ENCODE measurements at places on chromosomes 12 and 14. TPM values are rescaled to one million over a fixed set of nuclear protein-coding genes. Genes with fewer than 3 reads are reported as not detected.

The CYP46A1 gene
- 2.2 TPM for total RNA-seq

The PTPRB gene
- total RNA-seq: 38.1 TPM

DNA sequence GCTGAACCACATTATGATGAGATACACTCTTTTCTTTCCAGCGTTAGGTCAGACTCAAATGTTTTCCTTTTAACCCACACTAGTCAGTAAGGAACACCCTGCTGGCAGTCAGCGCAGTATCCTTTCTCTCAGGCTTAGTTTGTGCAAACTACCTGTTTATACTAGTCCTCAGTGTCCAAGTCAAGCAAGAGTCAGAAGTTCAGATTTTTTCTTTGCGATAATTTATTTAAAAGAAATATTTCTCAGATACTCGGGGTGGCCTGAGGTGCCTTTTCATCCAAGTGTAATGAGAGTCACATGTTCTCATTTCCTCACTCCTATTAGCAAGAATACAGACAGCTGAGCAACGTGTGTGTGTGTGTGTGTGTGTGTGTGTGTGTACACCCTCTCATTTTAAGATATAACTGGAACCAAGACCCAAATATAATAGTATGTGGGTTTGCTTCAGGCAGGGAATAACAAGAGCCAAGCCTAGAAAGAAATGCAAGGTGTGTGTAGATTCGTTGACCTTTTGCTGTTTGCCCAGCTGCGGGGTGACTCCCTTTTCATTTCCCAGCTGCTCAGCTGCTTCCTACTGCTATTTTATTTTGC, 182.7 kb downstream of the KICS2 start:
- DNase-seq: no peak

DNA sequence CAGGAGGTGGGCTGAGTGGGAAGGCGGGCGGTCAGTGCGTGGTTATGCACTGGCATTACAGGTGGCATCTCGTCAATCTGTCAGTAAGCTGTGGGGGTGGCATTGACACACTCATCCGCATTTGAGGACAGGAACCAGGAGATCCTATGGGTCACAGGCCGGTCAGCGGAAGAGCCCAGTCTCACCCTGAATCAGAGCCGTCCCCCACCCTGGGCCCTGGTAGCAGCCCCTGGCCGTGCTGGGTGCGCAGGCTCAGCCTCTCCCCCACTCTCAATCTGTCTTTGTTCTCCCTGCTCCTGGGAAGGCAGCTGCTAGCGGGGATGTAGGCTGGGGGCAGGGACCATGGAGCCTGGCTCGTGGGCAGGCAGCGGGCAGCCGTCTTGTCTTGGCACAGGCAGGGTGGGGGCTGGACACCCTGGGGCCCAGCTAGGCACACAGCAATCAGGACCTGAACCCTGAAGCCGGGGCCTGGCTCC, 5.1 kb downstream of the INF2 start:
- DNase-seq: no peak

DNA sequence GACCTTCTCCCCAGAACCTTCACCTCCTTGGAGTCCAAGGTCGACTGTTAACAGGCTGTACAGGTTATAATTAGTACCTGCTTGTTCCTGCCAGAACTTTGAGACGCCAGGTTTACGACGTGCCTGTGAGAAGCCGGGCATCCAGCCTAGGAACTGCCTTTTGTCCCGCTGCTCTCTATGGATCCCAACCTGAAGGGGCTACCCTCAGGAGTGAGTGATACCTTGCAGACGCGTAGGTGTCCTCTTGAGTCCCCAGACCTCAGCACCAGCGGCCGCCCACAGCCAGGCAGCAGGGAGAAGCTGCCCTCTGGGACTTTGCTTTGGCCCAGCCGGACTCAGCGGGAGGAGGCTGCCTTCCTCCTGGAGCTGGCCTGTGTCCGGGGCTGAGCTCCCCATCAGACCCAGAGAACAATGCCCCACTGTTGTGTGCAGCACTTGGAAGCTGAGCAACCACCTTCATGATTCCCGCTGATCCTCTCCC, 16.2 kb downstream of the SYNE3 start:
- no peak for DNase-seq

DNA sequence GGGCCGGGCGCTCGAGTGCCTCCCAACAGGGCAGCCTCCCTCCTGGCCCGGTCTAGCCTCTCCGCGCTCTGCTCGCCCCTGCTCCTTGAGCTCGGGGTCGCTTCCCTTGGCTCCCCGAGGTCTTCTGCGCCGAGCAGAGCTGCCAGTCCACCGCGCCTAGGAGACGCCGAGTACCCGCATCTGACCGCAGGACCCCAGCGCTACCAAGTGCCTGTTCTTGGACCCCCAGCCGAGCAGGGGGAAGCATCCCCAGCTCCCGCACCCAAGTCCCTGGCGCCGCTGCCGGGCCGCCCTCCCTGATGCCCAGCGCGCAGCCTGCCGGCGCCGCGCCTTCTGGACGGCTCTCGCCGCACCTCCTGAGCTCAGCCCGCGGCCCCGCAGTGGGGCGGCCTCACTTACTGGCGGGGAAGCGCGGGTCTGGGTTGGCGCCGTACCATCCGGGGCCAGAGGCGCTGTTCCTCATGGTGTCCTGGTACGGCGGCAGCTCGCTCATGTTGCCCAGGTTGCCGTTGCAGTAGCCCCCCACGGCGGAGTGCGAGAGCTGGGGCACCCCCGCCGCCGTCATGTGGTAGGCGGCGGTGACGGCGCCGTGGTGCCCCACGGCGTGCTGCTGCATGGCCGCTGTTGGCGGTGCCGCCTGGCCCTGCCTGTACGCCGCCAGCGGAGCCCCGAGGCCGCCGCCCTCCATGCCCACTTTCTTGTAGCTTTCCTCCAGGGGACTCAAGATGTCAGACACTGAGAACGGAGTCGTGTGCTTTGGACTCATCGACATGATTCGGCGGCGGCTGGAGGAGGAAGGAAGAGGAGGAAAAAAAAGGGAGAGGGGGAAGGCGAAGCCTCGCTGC, 1.2 kb downstream of the NKX2-1 start:
- no peak for DNase-seq

DNA sequence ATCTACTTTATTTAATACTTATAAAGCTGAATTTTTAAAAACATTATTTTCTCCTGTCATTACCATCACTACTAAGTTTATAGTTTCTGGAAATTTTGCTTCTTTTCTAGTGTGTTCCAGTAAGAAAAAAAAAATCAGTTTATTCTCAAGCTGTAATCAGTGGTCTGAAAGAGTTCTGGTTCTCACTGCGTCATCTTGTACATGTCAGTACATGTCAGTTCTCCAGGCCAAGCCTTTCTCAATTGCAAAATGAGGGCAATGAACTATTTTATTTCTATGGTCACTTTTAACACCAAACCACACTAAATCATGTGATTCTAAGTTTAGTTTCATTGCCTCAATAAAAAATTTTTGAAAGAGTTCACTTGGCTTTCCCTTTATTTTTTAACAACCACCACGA, 468.9 kb upstream of the LRFN5 start:
- DNase-seq: no peak

DNA sequence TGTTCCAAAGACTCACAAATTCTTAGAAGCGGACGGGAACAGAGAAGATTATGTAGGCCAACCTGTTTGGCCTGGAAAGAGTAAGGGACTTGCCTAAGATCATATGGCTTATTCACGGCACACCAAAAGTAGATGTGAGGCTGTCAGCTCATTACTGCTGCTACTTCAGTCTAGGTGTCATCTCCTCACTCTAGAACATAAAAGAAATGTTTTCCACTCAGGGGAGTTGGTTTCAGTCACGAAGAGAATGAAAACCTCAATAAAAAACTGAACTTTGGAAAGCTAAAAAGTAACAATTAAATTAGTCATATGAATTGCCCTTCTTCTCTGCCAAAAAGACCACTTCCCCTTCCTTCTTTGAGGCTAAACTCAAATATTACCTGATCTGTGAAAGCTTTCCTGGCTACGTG, 658 bp upstream of the CEP128 start:
- no peak for DNase-seq

DNA sequence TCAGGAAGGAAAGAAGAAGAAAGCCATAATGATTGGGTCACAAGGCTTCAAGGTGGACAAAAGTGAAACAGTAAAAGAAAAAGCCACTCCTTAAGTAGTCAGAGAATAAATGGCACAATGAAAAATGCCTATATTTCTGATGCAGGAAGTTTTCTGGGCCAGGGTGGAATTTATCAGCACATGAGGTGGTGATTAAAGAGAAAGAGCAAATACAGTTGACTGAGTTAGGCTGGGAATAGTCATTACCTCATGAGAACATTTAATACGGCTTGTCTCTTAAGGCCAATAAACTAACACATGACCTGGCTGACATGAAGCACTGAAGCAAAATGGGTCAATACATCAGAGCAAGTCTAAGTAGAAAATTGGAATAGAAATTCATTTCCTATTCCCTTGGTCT, 499.7 kb downstream of the TMTC2 start:
- DNase-seq: no peak
